ENCODE measurements at places on chromosomes 16 and 17.

DNA sequence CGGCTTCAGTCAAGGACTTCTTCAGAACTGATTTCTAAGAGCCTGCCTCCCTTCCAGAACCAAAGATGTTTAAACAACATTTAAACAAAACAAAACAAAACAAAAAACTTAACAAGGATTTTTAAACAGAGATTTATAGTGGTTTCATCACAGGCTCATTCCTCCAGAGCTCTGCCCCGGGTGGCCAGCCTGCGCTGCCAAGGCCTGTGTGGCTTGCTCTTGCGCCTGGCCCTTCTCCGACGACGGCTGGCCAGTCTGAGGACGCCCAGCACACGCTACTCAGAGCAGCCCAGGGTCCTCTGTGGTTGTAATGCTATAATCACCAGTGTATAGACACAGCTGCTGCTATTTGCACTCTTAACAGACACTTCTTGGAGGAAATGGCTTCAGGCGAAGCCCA lies 307.2 kb upstream of the MYOCD start:
- DNase-seq, result no peak

GRCh38 chr16:83653785-83654184 lies 154.0 kb upstream of the HSBP1 start:
- DNase-seq, result no peak

GRCh38 chr16:31352376-31353115 lies 2.4 kb upstream of the ITGAX start:
- DNase-seq, result no peak

GRCh38 chr17:42438600-42439567 lies 15.8 kb upstream of the CAVIN1 start:
- DNase-seq, result no peak

GRCh38 chr17:65495122-65496055 lies 66.1 kb downstream of the AXIN2 start:
- no peak for DNase-seq

DNA sequence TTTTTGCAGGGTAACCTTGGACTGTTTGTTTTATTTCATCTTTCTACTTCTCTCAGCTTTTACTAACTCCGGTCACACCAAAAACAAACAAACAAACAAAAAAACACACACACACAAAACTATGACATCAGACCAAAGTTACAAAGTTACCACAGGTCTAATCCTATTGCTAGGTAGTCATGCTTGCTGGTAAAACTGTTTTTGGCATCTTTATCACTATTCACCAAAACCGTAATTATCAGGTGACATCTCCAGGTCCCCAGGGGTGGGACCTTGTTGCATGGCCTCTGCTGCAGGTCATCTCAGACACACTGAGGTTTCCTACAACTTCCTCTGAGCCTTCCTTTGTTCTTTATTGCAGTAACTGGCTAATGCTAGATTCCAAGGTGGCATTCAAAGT lies 162.3 kb downstream of the ABCA8 start:
- no peak for DNase-seq

DNA sequence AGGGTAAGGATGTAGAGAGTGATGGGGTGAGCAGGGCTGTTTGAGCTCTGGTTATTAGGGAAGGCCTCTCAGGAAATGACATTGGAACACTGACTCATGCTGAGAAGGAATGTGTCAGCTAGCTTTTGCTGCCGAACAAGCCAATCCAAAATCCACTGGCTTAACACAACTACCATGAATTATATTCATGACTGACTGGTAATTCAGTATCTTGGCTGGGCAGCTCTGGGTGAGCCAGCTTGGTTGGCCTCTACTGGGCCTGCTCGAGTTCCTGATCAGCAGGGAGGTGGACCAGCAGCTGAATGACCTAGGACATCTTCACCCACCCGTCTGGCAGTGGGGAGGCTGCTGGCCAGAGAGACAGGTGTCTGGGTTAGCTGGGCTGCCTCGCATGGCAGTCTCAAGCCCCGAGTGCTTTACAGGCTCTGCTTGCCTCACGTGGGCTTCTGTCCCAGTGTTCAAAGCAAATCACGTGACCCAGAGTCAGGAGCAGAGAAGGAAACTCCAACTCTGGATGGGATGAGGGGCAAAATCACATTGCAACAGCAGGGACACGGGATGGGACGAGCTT lies 209.4 kb downstream of the KATNIP start:
- DNase-seq, result no peak

DNA sequence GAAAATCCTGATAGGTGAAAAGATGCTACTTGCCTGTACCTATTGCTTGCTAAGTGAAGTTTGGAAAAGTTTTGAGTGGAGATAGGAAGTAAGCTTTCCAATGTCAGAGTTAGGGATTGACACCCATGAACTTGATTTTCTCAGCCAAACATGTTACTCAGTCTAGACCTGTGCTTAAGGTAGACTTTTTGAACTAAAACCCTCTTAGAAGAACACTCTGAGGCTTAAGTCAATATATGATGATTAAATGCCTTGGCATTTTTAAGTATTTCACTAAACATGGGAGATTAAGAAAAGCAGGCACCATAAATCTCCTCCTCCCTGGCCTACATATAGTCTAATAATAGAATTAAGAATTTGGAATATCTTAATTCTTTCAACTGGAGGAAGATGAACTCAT lies 785.6 kb upstream of the SOX9 start:
- no peak for DNase-seq

GRCh38 chr17:13027246-13027645 lies 9.4 kb upstream of the ELAC2 start:
- no peak for DNase-seq

DNA sequence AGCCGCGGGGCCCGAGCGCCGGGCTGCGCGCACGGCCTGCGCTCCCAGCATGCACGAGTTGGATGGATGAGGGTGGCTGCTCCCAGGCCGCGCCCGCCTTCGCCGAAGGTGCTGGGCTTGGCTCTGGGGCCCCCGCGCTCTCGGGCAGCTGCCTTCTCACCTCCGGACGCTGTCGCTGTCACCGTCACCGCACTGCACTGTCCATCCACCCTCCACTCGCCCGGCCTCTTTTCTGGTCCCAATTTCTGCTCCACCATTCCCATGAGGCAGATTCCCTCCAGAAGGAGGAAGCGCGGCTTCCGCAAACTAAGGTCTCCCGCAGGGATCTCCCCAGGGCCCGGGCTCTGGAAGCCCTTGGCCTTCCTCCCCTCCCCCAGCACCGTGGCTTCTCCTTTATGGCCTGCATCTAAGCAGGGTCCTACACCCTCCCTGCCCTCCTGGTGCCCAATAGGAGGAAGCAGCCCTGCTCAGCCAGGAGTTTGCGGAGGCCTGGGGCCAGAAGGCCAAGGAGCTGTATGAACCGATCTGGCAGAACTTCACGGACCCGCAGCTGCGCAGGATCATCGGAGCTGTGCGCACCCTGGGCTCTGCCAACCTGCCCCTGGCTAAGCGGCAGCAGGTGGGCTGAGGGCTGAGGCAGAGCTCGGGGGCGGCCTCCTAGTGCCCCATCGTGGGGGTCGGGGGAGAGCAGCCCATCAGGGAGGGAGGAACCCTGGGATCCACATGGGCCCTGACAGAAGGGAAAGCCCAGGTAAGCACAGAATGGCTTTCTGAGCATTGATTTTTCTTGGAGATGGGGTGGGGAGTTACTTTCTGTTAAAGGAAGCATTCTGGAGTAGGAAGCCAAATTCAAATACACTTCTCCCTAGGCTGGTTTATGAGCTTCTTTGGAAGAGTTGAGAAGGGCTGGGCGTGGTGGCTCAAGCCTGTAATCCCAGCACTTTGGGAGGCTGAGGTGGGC lies 899 bp downstream of the ACE start:
- DNase-seq, result no peak

- DNase-seq, result no peak
These were observed 5.8 kb downstream of the SLC5A2 start for GRCh38 chr16:31488468-31489297.

DNA sequence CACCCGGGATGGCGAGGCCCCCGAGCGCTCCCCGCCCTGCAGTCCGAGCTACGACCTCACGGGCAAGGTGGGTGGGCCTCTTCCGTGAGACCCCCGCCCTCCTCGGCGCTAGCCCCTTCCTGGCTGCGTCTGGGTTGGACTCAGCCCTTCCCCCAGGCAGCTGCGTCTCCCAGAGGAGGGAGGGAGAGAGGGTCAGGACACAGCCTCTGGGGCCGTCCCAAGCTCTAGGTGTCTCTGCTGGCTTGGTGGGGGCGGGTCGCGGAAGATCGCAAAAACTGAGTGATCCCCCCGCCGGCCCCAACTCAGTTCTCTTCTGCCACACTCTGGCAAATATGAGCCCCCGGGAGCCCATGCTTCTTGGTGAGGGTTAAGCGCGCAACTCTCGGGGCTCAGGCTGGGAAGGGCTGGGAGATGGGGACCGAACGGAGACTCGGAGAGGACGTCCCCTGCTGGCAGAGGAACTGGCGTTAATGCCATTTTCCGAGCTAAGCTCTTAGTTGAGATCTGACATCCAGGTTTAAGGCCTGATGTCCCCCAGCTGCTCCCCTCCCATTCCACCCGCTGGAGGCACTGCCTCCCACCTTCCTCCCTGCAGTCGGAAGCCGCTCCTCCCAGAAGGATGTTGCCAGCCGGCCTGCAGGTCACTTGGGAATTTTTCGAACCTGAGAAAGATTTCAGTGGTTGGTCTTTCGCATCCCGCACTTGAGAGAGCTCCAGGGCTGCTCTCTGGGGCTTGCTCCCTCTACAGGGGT lies 419 bp downstream of the RAB37 start:
- no peak for DNase-seq

Measured in hypothalamus (tissue), 51 donors.